ENCODE measurements at places on chromosomes 3 and 15.

DNA sequence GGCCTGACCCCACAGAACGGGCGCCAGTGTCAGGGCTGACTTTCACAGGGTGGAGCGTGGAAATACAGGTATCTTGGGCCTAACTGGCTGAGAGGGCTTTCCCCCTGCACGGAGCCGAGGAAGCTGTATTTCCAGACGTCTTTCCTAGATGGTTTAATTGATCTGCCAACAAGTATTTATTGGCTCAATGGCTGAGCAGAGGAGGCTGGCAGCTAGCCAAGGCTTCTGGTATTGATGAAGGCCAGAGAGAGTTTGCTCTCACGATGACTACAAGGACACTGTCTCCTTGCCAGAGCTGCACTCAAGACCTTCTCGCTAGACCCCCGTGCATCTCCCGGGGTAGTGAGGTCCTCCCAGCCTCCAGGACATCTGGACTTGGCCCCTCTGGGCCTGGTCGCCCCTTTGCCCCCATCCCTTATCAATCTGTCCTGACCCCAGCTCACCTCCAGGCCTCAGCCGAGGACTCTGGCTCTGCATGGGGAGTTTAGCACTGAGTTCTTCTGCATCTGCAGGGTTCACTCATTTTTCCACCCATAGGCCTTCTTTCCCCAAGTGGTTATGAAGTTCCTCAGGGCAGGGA is 20.6 kb downstream of the SPSB4 start:
- no peak for DNase-seq

GRCh38 chr3:85842081-85842480 is 883.3 kb downstream of the CADM2 start:
- DNase-seq: no peak

GRCh38 chr3:46968783-46969428 is 7.6 kb downstream of the CCDC12 start:
- DNase-seq: no peak

- DNase-seq: no peak
Measured at GRCh38 chr3:15099364-15100098, 583 bp upstream of the RBSN start.

- DNase-seq: no peak
Measured at GRCh38 chr3:132087356-132087755, 52.5 kb upstream of the CPNE4 start.

DNA sequence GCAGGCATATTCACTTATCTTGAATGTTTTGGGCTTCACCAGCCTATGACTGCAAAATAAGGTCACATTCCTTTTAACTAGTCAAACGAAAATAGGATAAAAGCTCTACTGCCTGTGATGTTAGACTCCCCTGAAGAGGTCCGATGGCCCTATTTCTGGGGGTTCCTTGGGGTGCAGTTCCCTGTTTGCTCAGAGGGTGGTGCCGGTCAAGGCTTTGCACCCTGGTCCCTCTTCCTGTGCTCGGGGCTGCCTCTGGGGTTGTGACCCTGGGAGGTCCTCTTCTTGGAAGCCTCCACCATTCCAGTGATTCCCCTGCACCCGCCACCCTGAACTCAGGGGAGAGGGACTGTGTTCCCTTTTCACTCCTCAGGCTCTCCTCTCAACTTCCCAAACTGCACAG is 86.7 kb upstream of the ANKRD34C start:
- no peak for DNase-seq

DNA sequence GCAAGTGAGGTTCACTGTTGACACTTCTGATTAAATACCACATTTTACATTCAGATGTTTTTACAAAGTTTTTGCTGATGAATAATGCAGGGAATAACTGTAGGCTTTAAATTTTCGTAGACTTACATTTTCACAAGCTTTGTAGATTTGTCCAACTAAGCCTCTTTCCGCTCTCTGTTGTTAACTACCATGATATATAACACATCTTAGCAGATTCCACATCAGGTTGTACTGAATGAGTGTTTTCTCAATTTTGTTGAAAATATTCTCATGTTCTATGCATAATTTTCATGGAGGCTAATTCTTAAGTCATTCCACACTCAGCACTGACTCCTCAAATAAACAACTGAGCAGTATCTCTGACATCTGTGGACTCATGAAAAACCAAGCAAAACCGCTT is 168.3 kb downstream of the RSRC1 start:
- DNase-seq: no peak

DNA sequence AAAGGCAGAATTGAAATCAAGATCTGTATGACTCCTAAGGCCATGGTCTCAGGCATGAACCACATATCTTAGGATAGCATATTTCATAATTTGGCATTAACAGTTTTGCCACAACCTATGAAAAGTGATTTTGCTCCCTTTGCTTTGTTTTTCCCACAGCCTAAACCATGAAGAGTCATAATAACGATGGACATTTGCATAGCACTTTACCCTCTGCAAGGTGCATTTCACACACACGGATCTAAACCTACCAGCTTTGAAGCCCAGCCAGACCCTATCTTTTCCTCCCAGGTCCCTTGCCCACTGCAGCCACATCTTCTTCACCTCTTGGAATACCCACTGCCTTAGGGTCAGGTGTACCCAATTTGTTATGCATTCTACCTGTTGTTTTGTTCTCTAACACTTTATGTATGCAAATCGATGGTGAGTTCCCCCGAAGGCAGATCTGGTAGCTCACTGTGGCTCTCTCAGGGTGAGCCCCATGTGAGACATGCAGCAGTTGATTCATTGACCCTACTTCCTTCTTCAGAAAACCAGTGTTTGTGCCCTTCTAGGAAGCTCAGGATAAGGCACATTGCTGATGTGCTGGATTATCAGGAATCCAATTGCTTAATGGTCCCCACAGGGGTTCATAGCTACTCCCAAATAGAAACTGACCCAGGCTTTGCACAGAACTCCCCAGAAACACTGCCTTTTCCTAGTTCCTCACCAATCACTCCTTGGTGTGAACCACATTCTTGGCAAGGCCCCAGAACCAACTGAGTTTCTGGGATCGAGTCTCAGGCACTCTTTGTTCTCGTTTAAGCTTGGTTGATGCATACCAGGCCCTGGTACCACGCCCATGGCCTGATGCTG is 8.7 kb downstream of the ARHGAP31 start:
- no peak for DNase-seq

GRCh38 chr3:99430348-99431134 is 207.9 kb upstream of the COL8A1 start:
- no peak for DNase-seq

DNA sequence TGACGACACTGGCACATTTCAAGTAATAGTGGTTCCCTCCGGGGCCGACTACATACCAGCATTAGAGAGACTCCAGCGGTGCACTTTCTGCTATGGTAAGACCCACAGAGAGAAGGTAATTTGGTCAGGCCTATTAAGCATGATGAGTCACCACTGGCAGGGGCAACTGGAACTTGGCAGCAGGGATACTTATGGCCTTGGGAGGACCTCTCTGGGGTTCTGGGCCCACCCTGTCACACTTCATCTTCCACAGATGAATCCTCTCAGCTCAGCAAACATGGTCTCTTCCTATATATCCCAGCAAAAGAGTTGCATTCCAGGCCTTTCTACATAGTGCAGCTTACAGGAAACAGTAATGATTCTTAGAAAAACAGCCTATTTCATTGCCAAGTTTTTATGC is 88.0 kb downstream of the PIK3R4 start:
- no peak for DNase-seq

DNA sequence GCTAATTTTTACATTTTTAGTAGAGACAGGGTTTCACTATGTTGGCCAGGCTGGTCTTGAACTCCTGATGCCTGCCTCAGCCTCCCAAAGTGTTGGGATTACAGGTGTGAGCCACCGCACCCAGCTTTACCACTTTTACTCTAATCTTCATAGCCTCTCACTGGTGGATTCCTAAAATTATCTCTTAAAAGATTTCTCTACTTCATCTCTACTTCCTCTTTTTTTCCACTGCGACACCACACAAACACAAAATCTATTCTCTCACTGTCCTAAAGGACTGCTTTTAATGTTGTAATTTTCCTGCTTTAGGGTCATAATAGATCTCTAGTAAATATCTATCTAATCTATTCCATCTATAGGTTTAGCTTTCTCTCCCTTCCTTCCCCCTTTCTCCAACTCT is 34.0 kb upstream of the TBL1XR1 start:
- no peak for DNase-seq

DNA sequence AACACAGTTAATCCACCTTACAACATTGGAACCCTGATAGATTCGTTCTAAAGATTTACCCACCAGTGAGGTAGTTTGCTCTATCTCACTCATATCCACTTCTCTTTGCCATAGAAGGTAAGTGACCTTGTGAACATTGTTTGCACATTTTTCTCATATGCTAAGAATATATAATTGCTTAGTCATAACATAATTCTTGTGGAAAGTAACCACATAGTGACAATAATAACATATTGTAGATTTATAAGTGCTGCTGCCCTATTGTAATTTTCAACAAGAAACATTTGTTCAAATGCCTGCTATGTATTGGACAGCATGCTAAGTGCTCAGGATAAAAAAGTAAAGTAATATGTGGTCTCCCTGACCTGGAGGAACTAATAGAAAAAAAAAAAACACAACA is 554.2 kb upstream of the KCNMB2 start:
- no peak for DNase-seq

DNA sequence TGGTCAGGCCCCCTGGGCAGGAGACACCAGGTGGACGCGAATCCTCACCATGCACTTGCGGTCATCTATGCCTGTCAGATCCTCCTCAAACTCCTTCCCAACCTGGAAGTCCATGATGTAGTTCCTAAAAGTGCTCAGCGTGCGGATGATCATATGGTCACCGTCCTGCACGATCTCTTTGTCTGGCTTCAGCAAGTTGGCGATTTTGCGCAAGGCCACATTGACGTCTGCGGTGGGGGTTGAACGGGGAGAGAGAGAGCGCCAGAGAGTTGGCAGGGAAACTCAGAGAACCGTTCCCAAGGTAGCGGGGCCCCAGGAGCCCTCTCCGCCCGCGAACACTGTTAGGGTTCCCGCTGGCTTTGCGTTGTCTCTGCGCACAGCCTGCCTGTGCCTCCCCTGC is 809 bp downstream of the RBP1 start:
- no peak for DNase-seq

- no peak for DNase-seq
Measured at GRCh38 chr3:105490045-105490444, 123.3 kb downstream of the ALCAM start.

DNA sequence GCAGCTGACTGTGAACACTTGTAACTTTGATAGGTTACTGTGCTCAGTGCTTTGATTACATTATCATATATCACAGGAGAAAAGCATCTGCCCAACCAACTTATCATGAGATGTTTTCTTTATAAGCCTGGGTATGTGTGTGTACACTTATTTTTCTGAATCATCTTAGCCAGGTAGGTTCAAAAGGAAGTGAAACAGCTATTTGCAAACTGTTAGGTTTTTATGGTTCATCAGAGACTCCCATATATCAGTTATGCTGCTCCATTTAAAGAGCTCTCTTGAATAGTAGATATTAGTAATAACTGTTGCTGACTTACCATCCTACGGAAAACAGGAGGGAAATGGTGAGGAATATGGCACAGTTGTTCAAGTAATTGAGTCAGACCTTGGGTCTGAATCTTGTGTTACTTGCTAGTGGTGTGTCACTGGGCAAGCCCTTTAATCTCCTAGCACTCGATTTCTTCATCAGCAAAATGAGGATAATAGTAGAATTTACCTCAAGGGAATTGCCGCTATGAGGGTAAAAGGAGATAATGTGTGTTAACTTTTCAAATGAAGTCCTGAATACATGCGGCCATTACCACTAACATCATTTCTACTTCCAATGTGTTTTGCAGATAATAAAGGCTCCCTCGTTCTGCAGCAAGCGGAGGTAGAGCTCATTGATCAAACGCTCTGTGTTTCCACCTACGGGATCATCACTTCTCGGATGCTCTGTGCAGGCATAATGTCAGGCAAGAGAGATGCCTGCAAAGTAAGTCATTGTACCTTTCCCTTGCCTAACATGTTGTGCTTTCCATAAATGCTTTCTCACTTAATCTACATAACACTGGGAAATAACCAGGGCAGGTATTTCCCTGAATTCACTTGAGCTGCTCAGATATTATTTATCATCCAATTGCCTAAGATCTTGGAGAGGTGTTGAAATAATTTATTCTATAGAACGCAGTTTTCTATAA is 7.8 kb upstream of the C3orf52 start:
- DNase-seq: no peak

- no peak for DNase-seq
Measured at GRCh38 chr15:72141171-72142084, 23.2 kb downstream of the SENP8 start.

DNA sequence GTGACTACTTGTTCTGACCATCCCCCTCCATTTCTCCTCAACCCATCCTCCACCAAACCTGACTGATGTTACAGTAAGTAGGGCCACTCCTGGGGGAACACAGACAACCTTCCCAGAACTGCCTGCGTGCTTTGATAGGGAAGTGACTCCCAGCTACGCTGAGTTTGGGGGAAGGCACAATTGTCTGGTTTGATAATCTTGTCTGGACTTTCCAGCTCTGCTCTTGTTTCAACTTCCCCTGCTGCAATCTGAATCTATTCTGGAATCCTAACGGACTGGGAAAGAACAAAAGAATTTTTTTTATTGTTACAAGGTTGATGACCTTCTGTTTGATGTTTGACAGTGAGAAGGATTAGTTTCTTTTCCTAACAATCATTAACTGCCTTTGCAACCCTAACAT is 895.6 kb downstream of the ROBO1 start:
- peak; percentile 63 for DNase-seq

GRCh38 chr3:126961191-126961790 is 21.6 kb upstream of the PLXNA1 start:
- no peak for DNase-seq

DNA sequence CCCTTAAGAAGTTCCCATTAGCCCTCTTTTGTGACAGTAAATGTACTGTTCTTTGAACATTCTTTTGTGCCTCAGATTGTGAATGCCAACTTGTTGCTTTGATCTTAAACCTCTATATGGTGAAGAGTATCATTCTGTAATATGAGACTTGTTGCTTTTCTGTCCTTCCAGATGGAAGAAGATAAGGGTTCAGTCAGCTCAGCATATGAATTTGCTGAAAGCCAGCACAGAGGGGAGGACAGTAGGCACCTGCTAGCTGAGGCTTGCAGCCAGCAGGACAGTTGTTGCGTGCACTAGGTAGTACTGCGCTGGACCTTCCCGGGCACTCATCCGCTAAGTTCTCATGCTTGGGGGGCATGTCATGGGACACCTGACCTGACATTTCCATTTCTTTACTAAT is 74.7 kb downstream of the DCUN1D1 start:
- DNase-seq: no peak

GRCh38 chr15:70777170-70777926 is 14.0 kb upstream of the UACA start:
- DNase-seq: no peak

- peak; percentile 62 for DNase-seq
Measured at GRCh38 chr15:90893175-90894090, 9.1 kb downstream of the FES start.

DNA sequence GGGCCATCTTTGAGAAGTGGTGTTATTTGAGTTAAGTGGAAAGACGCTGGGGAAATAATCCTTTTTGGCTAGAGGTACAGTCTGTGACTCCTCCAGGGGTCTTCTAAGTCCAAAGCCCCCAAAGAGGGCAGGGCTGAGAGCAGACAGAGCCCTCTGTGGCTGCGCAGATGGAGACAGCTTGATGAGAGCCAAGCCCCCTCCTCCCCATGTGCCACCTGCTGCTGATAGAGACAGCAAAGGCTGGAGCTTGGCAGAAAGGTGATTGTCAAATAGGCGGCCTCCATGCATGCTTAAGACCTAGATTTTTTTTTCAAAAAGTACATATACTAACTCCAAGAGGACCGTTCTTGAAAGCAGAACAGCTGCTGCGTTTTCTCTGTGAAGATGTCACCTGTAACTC is 72.4 kb downstream of the CRYGS start:
- no peak for DNase-seq
